ENCODE measurements at places on chromosomes 3 and 15. TPM values are rescaled to one million over a fixed set of nuclear protein-coding genes. Genes with fewer than 3 reads are reported as not detected.
A peak's percentile ranks its signal among the peaks of the same experiment; 100 is the strongest.

DNA sequence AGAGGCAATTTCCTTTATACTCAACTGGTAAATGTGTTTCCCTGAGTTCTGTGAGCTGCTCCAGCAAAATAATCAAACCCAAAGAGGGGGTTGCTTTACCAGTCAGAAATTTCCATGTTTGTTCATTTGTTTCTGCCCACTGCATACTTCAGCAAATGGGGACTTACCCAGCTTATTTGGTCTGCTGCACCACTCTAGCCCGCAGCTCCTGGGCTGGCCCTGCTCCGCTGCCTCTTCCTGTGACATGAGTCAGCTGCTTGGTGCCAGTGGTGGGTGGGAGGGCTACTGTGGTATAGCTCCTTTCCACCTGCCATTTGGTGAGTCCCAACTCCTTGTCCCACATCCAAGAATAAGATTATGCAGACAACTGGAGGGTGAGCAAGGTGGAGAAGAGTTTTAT is 644.2 kb downstream of the MCTP2 start:
- no peaks in the 10 kb centered on the region for H3K27me3 ChIP-seq
- no peaks in the 10 kb centered on the region for H3K36me3 ChIP-seq

DNA sequence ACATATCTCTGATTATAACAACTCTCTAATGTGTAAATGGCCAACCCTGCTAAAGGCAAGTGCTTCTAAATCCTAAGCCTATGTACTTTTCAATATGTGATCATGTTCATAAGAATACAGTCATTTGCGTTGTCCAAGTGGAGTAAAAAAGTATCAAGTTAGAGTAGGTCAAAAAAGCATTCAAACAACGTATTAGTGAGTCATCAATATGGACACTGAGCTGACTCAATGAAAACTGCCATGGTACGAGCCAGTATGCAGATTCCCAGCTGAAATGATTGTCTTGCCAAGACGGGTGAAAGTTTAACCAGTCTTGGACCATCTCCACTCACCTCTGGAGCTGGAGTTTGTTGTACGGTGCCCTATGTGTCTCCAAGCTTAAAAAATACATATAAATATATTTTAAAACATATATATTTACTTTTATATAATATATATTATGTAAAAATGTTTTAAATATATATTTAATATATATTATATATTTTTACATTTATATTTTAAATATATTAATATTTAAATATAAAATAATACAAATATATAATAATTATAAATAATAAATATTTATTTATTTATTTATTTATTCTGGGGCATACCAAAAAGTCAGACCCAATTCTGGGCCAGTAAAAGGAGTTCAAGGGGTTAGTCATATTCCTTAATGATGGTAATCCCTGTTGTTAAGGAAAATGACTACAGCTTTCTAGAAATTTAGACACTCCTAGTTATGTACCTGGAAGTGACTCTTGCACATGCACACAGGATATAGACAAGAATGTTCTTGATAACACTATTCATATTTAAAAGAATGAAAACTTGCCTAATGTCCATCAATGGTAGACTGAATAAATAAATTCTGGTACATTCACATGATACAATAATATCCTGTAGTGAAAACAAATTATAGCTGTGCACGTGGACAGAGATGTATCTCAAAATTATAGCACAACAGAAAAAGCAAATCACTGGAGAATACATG is 27.2 kb downstream of the PLSCR4 start:
- peak; percentile 24 for DNase-seq
- no peak overlapping the region for H3K4me3 ChIP-seq

Gene ARHGEF26
- 1.3 TPM for total RNA-seq

Gene CYP1A2
- total RNA-seq = not detected

DNA sequence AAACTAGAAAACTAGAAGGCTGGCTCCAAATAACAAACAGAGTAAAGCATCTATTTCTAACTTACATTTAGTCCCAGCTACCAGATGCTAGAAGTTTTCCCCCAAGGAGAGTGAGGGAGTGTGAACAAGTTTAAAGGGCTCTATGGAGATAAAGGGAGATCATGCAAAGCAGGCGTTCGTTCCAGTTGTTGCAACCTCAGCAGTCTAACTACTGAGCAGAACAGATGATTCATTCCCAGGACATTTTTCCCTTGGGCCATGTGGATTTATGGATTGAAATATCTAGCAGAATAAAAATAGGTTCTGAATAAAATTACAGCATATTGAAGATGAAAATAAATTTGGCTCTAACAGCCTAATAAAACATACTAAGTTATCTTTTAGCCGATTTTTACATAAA is 154.8 kb upstream of the TTC14 start:
- no peaks in the 10 kb centered on the region for H3K27me3 ChIP-seq
- DNase-seq = no peak
- H3K4me1 ChIP-seq = no peaks in the 10 kb centered on the region
- no peak overlapping the region for H3K4me3 ChIP-seq
- no peaks in the 10 kb centered on the region for H3K36me3 ChIP-seq

Gene SOX2
- total RNA-seq = not detected

GRCh38 chr3:142946861-142947260 is 16.6 kb downstream of the PAQR9 start:
- no peak overlapping the region for H3K27ac ChIP-seq
- no peaks in the 10 kb centered on the region for H3K27me3 ChIP-seq
- H3K4me1 ChIP-seq = no peaks in the 10 kb centered on the region
- no peak for DNase-seq

Gene ANP32A
- 46.2 TPM for total RNA-seq

GRCh38 chr3:157067114-157067513 is 92.8 kb downstream of the CCNL1 start:
- H3K27ac ChIP-seq = peak overlapping the region; percentile 68
- H3K4me3 ChIP-seq = no peak overlapping the region
- H3K4me1 ChIP-seq = no peaks in the 10 kb centered on the region

Gene GRAMD2A
- total RNA-seq = 0.77 TPM

Gene BFSP2
- not detected for total RNA-seq

GRCh38 chr15:94023531-94023930 is 207.8 kb upstream of the MCTP2 start:
- H3K4me1 ChIP-seq = no peaks in the 10 kb centered on the region
- no peak for DNase-seq
- no peak overlapping the region for H3K27ac ChIP-seq
- H3K4me3 ChIP-seq = no peak overlapping the region
- no peaks in the 10 kb centered on the region for H3K36me3 ChIP-seq

GRCh38 chr3:169083163-169083562 is 580.3 kb downstream of the MECOM start:
- no peak overlapping the region for H3K27ac ChIP-seq
- H3K36me3 ChIP-seq = no peaks in the 10 kb centered on the region
- H3K4me1 ChIP-seq = peaks cover 7% of the 10 kb centered on the region
- no peak for DNase-seq
- no peaks in the 10 kb centered on the region for H3K27me3 ChIP-seq

Gene ZCWPW2
- total RNA-seq = 1.0 TPM

GRCh38 chr15:65219137-65219536 is 7.9 kb upstream of the CILP start:
- no peak overlapping the region for H3K4me3 ChIP-seq
- peaks cover 3% of the 10 kb centered on the region for H3K27me3 ChIP-seq
- H3K4me1 ChIP-seq = no peaks in the 10 kb centered on the region
- DNase-seq = no peak
- no peak overlapping the region for H3K27ac ChIP-seq

GRCh38 chr3:11300970-11301369 is 28.8 kb downstream of the ATG7 start:
- no peaks in the 10 kb centered on the region for H3K4me1 ChIP-seq
- H3K27ac ChIP-seq = no peak overlapping the region
- H3K4me3 ChIP-seq = no peak overlapping the region
- no peaks in the 10 kb centered on the region for H3K27me3 ChIP-seq
- peak; percentile 70 for DNase-seq

Gene MST1R
- total RNA-seq = 1.5 TPM

Gene TASOR
- 112 TPM for total RNA-seq

GRCh38 chr3:52119826-52120225 is 34.4 kb downstream of the POC1A start:
- H3K4me1 ChIP-seq = no peaks in the 10 kb centered on the region

Gene CFAP20DC
- total RNA-seq = 3.8 TPM

DNA sequence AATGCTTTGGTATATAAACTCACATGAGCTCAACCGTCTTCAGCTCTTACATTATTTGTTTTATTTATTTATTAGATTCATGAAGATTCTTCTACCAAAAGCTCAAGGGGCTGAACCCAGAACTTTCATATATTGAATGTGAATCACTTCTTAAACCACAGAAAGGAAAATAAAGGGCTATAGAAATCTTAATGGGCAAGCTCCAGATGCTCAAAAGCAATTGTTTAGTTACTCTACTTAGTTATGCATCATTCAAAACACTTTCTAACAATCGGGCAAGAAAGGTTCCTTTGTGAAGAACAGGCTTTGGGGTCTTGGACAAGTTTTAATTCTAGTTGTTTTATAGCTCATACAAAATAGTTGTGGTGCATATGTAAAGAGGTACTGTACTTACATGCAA is 380.2 kb downstream of the TIGIT start:
- no peak overlapping the region for H3K27ac ChIP-seq
- H3K27me3 ChIP-seq = no peaks in the 10 kb centered on the region

GRCh38 chr3:101665357-101665756 is 11.6 kb downstream of the ZBTB11 start:
- H3K4me3 ChIP-seq = no peak overlapping the region
- DNase-seq = no peak
- H3K4me1 ChIP-seq = no peaks in the 10 kb centered on the region
- peaks cover 1% of the 10 kb centered on the region for H3K36me3 ChIP-seq

Gene ZNF80
- total RNA-seq = not detected

GRCh38 chr3:193052354-193053045 is 134.8 kb upstream of the MB21D2 start:
- no peak overlapping the region for H3K4me3 ChIP-seq
- H3K36me3 ChIP-seq = no peaks in the 10 kb centered on the region
- DNase-seq = no peak
- peaks cover 2% of the 10 kb centered on the region for H3K4me1 ChIP-seq
- no peaks in the 10 kb centered on the region for H3K27me3 ChIP-seq

DNA sequence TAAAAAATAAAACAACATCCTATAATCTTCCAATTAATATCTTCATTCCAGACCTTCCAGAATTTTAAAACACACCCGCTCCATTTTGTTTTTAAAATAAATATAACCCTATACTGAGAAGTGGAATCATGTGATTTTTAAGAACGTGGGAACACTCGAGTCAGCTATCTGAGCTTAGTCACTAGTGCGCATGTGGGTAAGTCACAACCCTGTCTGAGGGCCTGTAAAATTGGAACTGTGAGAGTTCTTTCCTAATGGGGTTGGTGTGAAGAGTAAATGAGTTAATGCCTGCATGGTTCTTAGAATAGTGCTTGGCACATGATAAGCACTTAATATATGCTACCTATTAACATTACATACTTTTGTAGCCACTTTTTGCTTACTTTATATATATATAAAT is 19.9 kb upstream of the POLR2M start:
- no peak overlapping the region for H3K27ac ChIP-seq
- H3K27me3 ChIP-seq = no peaks in the 10 kb centered on the region
- no peak for DNase-seq
- no peak overlapping the region for H3K4me3 ChIP-seq

- no peak for DNase-seq
- no peaks in the 10 kb centered on the region for H3K27me3 ChIP-seq
- H3K27ac ChIP-seq = no peak overlapping the region
Measured at GRCh38 chr3:149892371-149892770, 78.3 kb downstream of the PFN2 start.

Gene IFT57
- total RNA-seq = 60.3 TPM

DNA sequence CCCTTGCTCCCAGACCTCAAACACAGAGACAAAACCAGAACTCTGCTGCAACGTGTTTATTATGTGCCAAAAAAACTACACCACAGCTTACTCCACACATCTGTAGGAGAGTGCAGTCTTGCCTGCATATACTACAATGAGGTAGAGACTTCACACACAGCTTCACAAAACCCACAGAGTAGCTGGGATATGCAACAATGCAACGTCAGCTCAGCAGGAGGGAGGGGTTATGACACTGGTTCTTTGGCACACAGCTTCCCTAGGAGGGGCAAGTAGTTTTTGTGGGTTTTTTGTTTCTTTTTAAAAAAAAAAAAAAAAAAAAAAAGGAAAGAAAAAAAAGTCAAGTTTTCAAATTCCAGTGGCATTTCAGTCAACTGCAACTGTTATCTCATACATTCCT is 2.9 kb upstream of the RPS17 start:
- peak; percentile 87 for DNase-seq
- H3K36me3 ChIP-seq = no peaks in the 10 kb centered on the region
- H3K27me3 ChIP-seq = no peaks in the 10 kb centered on the region
- H3K4me3 ChIP-seq = no peak overlapping the region

DNA sequence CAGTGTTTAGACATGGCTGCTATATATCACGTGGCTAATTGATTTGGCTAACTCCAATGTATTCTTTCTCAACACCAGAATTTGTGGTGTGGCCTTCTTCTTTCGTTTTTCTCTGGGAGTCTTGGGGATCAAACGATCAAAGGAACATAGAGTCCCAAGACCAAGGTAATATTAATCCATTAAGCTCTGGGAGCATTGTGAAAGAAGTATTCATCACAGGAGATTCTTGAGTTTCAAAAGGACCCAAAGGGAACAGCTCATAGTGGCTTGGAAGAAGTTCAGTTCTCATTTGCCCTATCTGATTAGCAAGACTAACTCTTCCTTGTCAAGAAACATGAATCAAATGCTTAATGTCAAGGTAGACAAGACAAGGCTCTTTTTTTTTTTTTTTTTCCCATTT is 32.9 kb upstream of the TICRR start:
- H3K27me3 ChIP-seq = peaks cover 6% of the 10 kb centered on the region
- H3K36me3 ChIP-seq = no peaks in the 10 kb centered on the region
- no peak for DNase-seq
- no peak overlapping the region for H3K4me3 ChIP-seq
- no peak overlapping the region for H3K27ac ChIP-seq
- no peaks in the 10 kb centered on the region for H3K4me1 ChIP-seq

GRCh38 chr3:192802957-192803899 is 75.9 kb upstream of the FGF12 start:
- no peaks in the 10 kb centered on the region for H3K27me3 ChIP-seq
- DNase-seq = peak; percentile 44
- no peaks in the 10 kb centered on the region for H3K36me3 ChIP-seq
- no peak overlapping the region for H3K27ac ChIP-seq
- no peaks in the 10 kb centered on the region for H3K4me1 ChIP-seq
- no peak overlapping the region for H3K4me3 ChIP-seq

- H3K27me3 ChIP-seq = peaks cover 3% of the 10 kb centered on the region
- no peak overlapping the region for H3K4me3 ChIP-seq
- no peaks in the 10 kb centered on the region for H3K4me1 ChIP-seq
- no peak for DNase-seq
- no peaks in the 10 kb centered on the region for H3K36me3 ChIP-seq
Measured at GRCh38 chr3:127097481-127097880, 95.5 kb upstream of the PRR23E start.

Gene FBXL2
- 16.2 TPM for total RNA-seq

GRCh38 chr3:50418850-50419249 is 59.5 kb upstream of the TMEM115 start:
- no peaks in the 10 kb centered on the region for H3K27me3 ChIP-seq
- H3K4me1 ChIP-seq = no peaks in the 10 kb centered on the region
- no peak overlapping the region for H3K4me3 ChIP-seq
- H3K36me3 ChIP-seq = no peaks in the 10 kb centered on the region

GRCh38 chr15:93164409-93164808 is 75.4 kb upstream of the RGMA start:
- H3K36me3 ChIP-seq = no peaks in the 10 kb centered on the region
- no peak overlapping the region for H3K4me3 ChIP-seq
- no peaks in the 10 kb centered on the region for H3K4me1 ChIP-seq
- H3K27me3 ChIP-seq = no peaks in the 10 kb centered on the region
- no peak overlapping the region for H3K27ac ChIP-seq

Gene ADGRG7
- not detected for total RNA-seq

GRCh38 chr3:170751899-170752293 is 118.1 kb downstream of the RPL22L1 start:
- peak overlapping the region; percentile 73 for H3K27ac ChIP-seq
- H3K36me3 ChIP-seq = no peaks in the 10 kb centered on the region
- H3K27me3 ChIP-seq = no peaks in the 10 kb centered on the region
- DNase-seq = no peak
- no peak overlapping the region for H3K4me3 ChIP-seq
